ENCODE measurements at places on chromosomes 1 and 21.
A peak's percentile ranks its signal among the peaks of the same experiment; 100 is the strongest.

GRCh38 chr1:236009191-236009590, 55.7 kb downstream of the NID1 start:
- no peak overlapping the region for H3K4me3 ChIP-seq
- no peak overlapping the region for H3K27ac ChIP-seq
- H3K27me3 ChIP-seq = no peaks in the 10 kb centered on the region

DNA sequence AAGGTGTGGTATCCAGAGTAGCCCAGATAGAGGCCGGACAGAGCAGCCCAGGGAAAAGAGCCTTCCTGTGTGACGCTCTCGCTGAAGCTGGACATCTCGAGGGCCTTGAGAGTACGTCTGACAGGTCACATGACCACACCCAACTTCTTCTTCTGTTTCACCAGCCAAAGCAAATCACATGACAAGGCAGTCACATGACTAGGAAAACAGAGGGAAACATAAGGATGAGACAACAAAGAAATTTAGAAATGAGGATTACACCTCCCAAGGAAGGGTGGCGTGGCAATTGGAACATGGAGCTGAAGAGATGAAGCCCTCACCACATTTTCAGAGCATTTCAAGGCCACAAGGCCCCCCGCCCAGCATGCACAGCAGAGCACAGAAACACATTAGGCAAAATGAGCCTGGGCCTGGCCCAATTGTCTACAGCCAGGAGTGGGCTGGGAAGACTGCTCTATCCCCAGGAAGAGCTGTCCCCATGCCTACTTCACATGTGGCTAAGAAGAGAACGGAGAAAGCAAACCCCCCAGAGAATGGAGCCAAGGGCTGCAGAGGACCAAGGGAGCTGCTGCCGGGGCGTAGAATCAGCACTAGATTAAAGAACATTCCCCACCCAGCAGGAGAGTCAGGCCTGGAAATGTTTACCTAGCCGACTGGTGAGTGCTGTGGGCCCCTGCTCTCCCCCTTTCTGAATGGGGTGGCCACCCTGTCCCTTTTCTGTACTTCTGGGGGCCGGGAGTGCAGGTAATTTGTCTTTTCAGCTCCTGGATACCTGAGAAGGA, 305.1 kb downstream of the NPHP4 start:
- DNase-seq = no peak
- H3K4me1 ChIP-seq = no peaks in the 10 kb centered on the region
- H3K27ac ChIP-seq = no peak overlapping the region
- no peak overlapping the region for H3K4me3 ChIP-seq
- no peaks in the 10 kb centered on the region for H3K36me3 ChIP-seq

DNA sequence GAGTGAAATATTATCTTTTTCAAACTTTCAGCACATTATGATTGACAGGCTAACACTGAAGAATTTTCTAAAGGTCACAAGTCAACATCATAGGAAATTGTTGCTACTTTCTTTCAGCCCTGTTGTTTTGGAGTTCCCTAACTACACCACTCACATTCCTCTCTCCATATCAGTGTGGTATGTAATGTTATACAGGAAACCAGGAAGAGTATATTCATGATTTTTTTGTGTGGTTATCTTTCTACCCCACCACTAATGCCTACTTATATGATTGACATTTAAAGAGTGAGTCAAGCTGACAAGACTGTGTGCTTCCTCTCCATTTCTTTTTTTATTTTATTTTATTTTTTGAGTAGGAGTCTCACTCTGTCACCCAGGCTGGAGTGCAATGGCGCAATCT, 47.8 kb upstream of the PRDM2 start:
- no peaks in the 10 kb centered on the region for H3K36me3 ChIP-seq
- no peak for DNase-seq
- no peaks in the 10 kb centered on the region for H3K27me3 ChIP-seq
- H3K4me3 ChIP-seq = no peak overlapping the region
- no peaks in the 10 kb centered on the region for H3K4me1 ChIP-seq

DNA sequence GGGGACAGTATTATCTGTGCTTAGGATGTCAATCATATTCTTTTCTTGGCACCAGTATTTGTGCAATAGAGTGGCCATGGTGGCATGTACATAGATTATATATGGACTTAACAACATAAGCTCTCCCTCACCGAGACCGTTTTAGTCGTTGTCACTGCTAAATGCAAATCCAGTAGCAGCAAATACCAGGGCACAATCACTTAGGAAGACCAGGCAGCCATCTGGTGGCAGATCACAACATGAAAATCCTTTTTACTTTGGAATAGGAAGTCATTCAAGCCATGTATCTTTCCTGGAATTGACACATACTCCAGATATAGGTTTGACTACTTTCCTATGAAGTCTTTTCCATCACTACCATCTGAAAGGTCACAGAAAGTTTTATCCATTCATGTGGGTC, 53.2 kb upstream of the C1orf87 start:
- H3K4me3 ChIP-seq = no peak overlapping the region
- no peaks in the 10 kb centered on the region for H3K27me3 ChIP-seq
- DNase-seq = peak; percentile 33
- H3K36me3 ChIP-seq = no peaks in the 10 kb centered on the region
- H3K4me1 ChIP-seq = no peaks in the 10 kb centered on the region

GRCh38 chr1:29349871-29350491, 113.7 kb downstream of the PTPRU start:
- H3K4me3 ChIP-seq = no peak overlapping the region
- no peaks in the 10 kb centered on the region for H3K27me3 ChIP-seq
- H3K36me3 ChIP-seq = no peaks in the 10 kb centered on the region
- no peak overlapping the region for H3K27ac ChIP-seq
- H3K4me1 ChIP-seq = no peaks in the 10 kb centered on the region

DNA sequence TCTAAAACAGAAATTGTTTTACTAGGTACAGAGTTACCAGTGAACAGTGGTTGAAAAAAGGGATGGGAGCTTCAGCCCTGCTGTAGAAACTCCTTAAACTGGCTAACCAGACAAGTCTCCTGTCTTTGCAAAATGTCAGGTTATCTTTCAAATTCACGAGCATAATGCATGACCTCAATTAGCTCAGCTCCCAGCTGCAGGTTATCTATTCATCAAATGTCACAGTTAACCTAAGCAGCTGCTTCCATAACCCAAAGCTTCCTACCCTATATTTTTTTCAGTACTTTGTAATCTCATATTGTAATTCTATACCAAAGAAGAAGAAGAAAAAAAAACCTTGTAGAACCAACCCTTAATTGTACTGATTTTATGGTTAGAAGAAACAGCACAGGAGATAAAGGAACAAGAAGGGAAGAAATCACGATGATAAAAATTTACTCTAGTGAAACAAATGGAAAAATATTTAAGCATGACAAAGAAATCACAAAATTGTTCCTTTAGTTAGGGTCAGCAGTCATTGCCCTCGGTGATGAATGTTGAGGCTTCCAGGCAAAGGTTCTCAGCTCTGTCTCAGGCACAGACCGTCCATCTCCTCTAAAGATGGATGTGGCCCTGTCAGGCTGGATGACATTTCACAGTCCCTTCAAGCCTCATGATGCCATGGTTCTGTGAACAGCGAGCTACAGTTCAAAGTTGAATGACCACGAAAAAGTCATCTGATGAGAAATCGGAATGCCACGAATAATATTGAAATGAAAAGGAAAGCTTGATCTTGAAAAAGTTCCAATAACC, 95.9 kb downstream of the PLD5 start:
- no peaks in the 10 kb centered on the region for H3K27me3 ChIP-seq
- H3K36me3 ChIP-seq = no peaks in the 10 kb centered on the region
- no peaks in the 10 kb centered on the region for H3K4me1 ChIP-seq
- no peak for DNase-seq

DNA sequence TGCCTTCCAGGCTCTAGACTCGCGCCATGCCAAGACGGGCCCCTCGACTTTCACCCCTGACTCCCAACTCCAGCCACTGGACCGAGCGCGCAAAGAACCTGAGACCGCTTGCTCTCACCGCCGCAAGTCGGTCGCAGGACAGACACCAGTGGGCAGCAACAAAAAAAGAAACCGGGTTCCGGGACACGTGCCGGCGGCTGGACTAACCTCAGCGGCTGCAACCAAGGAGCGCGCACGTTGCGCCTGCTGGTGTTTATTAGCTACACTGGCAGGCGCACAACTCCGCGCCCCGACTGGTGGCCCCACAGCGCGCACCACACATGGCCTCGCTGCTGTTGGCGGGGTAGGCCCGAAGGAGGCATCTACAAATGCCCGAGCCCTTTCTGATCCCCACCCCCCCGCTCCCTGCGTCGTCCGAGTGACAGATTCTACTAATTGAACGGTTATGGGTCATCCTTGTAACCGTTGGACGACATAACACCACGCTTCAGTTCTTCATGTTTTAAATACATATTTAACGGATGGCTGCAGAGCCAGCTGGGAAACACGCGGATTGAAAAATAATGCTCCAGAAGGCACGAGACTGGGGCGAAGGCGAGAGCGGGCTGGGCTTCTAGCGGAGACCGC, 2.0 kb upstream of the OLIG2 start:
- peaks cover 98% of the 10 kb centered on the region for H3K27me3 ChIP-seq
- peaks cover 51% of the 10 kb centered on the region for H3K4me1 ChIP-seq
- no peak overlapping the region for H3K27ac ChIP-seq
- H3K36me3 ChIP-seq = no peaks in the 10 kb centered on the region

DNA sequence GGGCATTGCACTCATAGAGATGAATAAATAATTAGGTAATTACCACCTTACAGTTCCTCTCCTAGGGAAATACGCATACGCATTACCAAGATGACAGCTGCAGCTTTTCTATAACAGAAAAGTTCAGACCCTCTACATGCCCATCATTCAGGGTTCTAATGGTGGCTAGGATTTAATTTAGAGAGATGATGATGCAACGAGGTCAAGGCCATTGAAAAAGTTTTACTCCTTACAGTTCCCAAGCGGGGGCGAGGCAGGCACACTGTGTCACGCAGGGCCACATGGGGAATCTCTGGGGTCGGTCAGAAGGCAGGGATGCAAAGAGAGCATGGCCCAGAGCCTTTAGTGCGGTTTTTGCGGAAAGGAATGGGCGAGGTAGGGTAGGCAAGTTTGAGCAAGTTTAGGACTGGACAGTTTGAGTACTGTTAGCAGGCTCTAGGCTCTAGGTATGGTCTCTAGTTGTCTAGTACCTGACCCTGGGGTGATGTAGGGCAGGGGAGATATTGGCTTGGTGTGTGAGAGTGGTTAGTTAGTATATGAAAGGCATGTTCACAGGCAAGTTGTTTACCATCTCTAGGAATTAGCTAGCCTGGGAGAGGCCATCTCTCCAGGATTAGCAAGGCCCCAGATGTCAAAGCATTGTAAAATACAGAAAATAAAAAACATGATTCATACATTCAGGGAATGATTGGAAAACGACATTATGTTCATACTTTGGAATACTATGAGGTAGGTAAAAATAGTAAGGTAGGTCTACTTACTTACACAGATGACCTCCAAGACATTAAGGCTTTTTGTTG, 29.6 kb upstream of the ID3 start:
- H3K4me3 ChIP-seq = no peak overlapping the region
- DNase-seq = no peak
- no peak overlapping the region for H3K27ac ChIP-seq
- H3K36me3 ChIP-seq = no peaks in the 10 kb centered on the region
